ENCODE measurements at places on chromosomes 16 and 17.

DNA sequence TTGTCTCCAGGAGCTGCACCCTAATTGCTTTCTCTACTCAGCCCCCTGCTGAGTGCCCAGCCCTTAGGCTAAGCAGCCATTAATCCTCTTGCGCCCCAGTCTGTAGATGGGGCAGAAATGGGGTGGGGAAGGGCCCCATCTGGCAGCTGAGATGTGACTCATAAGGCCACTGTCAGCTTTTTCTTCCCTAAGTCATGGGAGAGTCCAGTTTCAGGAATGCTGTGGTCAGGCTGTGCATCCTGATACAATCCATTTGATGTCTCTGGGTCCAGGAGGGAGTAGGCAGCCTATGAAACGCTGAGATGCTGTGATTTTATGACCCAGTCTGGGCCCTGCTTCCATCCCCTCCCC, 12.3 kb downstream of the PLXDC1 start:
- DNase-seq = no peak

- no peak for DNase-seq
Observed at GRCh38 chr17:31472137-31472536, 80.7 kb downstream of the RAB11FIP4 start.

DNA sequence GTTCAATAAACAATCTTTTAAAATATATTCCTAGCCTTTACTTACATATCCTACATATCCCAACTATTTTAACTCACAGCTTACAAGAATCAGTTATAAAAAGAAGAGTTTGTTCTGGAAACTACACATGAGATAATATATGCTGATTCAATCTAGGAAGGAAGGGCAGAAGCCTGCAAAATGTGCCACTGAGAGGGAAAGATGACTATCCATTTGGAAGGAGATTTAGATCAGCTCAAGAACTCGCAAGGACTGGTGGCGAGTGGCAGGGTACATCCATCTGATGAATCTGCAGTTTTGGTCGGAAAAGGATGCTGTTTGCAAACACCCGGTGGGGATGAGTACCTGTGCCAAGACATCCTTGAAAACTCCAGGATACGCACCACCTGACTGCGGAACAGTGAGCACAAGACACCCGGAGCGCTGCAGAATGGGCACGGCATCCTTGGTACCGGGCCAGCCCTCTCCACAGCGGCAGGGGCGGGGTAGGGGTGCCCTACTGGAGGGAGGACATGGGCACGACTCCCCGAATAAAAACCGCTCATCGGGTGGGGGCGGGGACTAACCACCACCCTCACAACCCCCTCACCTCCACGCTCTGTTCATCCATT, 723 bp downstream of the TRIM37 start:
- peak; percentile 35 for DNase-seq

DNA sequence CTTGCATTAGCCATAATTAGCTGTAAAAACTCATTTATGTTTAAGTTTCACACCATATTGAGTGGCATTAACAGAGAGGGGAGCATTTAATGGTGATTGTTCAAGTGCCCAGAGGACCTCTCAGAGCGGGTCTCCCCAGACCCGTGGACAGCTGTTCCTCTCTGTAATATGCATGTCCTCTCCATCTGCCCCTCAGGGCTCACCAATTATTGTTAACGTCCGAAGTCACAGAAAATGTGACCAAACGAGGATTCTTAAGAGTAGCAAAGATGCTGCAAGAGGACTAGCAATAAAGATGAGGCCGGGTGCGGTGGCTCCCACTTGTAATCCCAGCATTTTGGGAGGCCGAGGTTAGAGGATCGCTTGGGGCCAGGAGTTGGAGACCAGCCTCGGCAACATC, 130.2 kb downstream of the CPPED1 start:
- DNase-seq = no peak

- DNase-seq = no peak
Observed at GRCh38 chr17:17380145-17380925, 77.2 kb downstream of the NT5M start.
